ENCODE measurements at places on chromosomes 12 and 14.

DNA sequence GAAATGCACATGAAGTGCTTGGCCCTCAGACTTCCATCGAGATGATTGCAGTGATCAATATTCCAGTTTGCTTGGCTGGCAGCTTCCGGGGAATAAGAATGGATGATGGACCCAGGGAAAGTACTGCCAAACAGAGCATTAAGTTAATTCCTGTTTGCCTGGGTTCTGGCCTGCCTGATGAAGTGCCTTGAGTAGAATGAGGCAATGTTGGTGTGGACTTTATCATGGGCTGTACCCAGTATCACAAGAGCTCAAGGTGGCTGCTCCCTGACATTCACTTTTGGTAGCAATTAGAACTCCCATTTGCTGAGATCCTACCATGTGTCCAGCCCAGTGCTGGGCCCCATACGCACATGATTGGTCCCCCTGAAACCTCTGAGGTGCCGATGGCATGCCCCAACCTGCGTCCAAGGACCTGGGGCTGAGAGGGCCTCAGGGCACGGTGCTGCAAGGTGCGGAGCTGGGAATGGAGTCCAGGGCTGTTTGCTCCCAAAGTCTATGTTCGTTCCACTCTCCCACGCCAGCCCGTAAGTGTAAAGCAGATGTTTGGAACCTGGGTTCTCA lies 80.7 kb downstream of the SLC25A47 start:
- DNase-seq = no peak

GRCh38 chr12:6791931-6792520 lies 2.7 kb downstream of the CD4 start:
- no peak for DNase-seq

DNA sequence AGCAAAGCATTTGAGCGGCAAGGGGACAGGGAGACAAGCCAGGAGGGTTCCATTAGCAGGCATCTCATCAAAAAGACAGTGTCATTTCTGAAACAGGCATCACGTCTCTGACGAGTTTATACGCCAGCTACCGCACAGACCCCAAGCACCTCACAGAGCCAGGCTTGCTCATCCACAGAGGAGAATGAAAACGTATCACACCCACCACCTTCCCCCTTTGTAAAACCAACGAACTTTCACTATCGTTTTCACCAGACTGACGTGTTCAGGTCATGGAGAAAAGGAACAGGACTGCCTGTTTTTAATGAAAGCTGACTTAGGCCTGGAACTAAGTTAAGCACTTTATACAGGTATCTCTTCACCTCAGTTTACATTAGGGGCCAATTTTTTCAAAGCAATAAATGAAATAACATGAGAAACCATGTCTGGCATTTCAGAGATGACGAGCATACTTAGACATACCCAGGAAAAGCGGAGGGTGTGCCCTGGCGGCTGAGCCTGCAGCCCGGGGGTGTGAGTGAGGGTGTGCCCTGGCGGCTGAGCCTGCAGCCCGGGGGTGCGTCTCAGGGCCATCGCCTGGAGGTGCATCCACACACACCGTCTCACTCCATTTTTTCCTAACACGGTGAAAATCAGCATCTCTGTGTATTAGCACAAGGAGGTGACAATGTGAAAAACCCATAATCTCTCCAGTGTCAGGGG lies 41.9 kb downstream of the STX2 start:
- DNase-seq = no peak

GRCh38 chr12:69189378-69189978 lies 49.9 kb upstream of the CPSF6 start:
- no peak for DNase-seq

DNA sequence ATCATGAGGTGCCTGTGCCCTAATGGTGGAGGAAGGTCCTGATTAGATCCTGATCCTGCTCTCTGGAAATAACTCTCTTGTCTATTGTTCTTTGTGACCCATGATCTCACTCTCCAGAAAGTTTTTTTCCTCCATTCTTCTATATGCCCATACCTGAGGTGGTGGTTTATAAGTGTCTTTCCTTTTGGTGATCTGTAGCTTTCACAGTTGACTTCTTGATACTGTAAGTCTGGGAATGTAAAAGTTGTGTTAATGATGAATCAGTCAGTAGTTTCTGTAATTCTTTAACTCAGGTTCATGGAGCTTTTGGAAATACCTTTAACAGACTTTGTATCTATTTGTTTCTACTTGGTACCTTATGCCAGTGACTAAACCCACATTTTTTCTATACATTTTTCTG lies 444.0 kb upstream of the FLRT2 start:
- no peak for DNase-seq

- DNase-seq = no peak
Observed at GRCh38 chr12:71948390-71948789, 9.7 kb downstream of the TPH2 start.
